ENCODE measurements at places on chromosomes 1 and 21.

DNA sequence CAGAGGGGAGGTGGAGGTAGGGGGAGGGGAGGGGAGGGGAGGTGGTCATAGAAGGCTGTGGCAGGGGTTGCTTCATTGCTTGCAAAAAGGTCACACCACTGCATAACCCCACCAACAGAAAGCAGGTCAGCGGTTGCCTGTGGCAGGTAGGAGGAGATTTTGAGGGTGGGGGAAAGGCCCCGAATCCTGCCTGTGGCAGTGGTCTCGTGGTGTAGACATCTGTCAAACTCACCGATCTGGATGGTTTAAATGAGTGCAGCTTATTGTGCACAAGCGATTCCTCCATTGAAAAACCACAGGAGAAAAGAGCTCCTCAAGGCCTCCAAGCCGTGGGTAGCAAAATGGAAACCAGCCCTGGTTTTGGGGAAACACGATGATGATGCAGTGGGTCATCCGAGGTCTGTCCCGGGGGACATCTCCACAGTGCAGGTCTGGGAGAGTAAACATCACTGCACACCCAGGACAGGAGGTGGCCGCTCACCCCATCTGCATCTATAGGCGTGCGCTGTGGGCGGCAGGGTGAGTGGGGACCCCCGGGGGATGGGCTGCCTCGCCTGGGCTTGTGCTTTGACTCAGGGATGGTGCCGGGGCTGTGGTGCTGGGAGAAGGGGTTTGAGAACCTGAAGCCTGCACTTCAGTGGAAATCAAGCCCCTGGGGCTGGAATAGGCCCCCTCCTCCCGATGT is 112.3 kb downstream of the CRYAA start:
- DNase-seq, result no peak

GRCh38 chr21:41346758-41347157 is 15.1 kb upstream of the MX2 start:
- no peak for DNase-seq

- peak; percentile 77 for DNase-seq
Observed at GRCh38 chr1:7752512-7753417, 18.3 kb upstream of the VAMP3 start.

GRCh38 chr1:207328004-207328403 is 6.5 kb downstream of the CD55 start:
- DNase-seq, result no peak

- DNase-seq, result no peak
Observed at GRCh38 chr1:86435327-86435726, 11.4 kb downstream of the CLCA2 start.

DNA sequence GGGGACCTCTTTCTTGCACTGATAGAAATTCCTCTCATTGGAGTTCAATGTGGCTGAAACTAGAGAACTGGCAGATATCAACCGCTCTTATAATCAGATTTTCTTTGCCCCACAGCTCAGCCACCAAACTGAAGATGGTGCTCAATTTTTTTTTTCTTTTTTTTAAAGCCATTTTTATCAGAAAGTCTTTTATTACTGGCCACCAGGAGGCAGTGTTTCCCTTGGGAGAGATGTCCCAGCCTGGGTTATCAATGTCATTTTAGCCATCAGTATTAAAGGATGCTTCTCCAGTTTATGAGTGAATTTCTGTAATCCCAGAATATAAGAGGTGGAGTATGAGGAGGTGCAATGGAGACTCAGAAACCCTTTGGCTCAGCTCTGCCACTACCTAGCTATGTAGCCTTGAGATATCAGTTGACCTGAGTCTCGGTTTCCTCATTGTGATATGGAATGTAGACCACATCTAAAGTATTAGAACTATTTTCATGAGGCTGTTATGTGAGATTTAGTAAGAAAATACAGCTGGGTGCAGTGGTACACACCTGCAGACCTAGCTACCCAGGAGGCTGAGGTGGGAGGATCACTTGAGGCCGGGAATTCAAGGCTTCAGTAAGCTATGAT is 27.6 kb downstream of the CD244 start:
- no peak for DNase-seq

- DNase-seq, result no peak
Observed at GRCh38 chr1:9905010-9905409, 5.1 kb downstream of the CTNNBIP1 start.

- DNase-seq, result peak; percentile 99
Observed at GRCh38 chr1:16366722-16367257, at the start of gene SZRD1. TSS of gene SZRD1 (plus strand) at chr1:16367242. CDS start at chr1:16367258, 16 bp downstream.

GRCh38 chr1:245301921-245302320 is 147.1 kb downstream of the KIF26B start:
- DNase-seq, result no peak

DNA sequence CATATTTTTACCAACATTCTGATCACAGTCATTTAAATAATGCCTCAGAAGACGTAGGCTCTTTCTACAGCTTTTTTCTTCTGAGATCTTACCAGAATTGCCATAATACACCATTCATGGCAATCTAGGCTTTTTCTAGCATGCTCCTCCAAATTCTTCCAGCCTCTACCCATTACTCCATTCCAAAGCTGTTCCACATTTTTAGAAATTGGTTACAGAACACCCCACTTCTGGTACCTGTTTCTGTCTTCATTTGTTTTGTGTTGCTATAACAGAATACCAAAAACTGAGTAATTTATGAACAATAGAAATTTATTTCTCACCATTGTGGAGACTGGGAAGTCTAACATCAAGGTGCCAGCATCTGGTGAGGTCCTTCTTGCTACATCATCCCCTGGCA is 385.4 kb downstream of the BRINP2 start:
- no peak for DNase-seq

DNA sequence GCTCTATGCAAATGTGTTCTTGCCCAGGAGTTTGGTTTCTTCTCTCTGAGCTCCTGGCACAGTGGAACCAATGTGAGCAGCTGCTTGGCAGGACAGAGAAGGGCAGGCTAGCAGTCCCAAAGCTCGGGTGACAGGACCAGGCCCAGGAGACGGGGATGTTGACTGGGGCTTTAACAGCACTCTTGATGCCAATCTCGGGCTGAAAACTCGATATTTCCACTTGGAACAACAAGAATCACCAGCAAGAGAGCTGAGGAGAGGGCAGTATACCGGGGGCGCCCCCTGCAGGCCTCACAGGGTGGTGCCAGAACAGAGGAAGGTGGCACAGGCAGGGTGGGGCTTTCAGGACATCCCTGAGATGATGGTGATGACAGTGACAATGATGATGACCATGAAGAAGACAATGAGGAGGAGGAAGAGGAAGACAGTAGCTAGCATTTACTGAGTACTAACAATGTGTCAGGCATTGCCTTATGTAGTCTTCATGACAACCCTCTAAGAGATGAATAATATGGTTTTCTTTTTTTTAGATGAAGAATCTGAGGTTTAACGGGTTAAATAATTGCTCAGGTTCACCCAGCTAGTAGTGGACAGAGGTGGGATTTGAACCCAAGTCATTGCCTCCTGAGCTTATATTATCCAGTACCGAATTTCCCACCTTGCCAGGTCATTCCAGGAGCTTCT is 2.7 kb upstream of the KCNJ9 start:
- DNase-seq, result no peak

- no peak for DNase-seq
Observed at GRCh38 chr1:58732087-58732775, 32.4 kb upstream of the MYSM1 start.

- DNase-seq, result no peak
Observed at GRCh38 chr1:51735746-51736254, 118.9 kb downstream of the OSBPL9 start.

DNA sequence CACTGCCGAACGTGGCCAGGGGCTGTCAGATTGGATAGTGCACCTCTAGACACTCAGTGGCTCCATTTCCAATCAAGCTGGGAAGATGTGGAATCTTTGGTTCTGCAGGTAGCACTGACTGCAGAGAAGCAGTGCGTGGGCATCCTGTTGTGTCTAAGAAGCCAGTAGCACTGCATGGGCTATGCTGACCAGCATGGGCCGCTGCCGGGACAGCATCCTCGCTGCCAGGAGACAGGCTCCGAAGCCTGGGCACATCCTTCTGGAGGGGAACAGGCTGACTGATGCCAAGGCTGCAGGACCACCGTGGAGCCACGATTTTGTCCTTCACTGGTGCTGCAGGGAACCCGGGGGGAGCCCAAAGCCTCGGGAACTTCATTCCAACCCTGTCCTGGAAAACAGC is 649.4 kb downstream of the NPHP4 start:
- no peak for DNase-seq

- DNase-seq, result no peak
Observed at GRCh38 chr21:37371041-37371397, 4.4 kb downstream of the DYRK1A start.

DNA sequence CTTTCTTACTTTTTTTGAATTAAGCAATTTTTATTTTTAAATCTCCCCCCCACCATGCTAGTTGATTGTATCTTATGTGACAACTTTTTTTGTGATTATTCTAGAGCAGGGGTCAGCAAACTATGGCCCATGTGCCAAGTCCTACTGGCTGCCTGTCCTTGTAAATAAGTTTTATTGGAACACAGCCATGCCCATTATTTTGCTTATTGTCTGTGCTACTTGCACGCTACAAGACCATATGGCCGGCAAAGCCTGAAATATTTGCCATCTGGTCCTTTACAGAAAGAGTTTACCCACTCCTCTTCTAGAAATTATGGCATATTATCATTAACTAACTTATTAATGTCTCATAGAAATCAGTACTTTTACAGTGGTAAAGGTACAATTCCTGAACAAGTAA is 51.7 kb downstream of the AK5 start:
- no peak for DNase-seq

- DNase-seq, result no peak
Observed at GRCh38 chr1:116697548-116698243, 30.2 kb upstream of the IGSF3 start.

DNA sequence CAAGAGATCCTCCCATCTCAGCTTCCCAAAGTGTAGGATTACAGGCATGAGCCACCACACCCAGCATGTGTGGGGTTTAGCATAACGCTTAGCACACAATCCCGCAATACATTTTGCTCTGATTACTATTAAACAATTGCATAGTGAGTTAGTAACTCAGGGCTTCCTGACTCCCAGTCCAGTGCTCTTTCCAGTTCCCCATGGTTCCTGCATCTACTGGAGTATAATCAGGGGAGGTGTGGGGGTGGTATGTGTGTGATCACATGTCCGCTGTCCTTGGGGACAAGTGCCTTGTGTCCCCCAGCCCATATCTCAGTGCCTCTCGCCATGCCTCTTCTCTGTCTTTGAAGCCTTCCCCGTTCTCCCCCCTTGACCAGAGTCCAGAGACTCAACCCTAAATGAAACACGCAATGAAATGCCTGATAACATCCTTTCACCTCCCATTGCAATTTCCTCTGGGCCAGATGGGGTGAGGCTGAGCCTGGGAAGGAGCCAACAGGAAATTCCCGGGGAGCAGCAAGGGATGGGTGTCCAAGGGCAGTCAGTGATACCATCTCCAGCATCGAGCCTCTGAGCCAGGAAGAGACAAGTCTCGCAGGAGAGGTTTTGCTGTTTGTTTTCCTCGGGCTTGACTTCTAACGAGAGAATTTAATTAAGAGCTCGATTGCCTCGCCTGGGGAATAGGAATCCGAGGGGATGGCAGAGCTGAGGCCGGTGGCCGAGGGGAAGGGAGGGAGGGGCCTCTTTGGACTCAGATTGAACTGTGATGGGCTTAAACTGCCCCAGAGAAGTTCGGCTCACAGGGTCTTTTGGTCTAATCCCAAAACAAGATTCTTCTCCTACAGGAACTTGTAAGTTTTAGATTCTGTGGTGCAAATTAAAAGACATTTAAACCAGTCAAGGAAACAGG is 7.7 kb upstream of the HTR1D start:
- DNase-seq, result no peak

GRCh38 chr1:24201941-24202440 is 14.9 kb upstream of the IFNLR1 start:
- DNase-seq, result peak; percentile 83

DNA sequence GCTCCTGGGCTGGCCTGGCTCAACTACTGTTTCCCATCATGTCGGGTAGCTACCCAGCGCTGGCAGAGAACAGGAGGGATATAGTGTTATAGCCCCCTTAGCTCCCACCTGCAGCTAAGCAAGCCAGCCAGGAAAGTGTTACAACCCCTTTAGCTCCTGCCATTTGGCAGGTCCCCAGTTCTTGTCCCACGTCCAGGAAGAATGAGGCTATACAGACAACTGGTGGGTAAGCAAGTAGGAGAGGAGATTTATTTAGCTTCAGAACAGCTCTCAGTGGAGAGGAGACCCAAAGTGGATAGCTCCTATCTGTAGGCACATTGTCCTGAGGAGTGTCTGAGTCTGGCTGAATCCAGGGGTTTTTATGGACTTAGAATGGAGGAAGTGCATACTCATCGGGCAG is 741.1 kb upstream of the B3GALT2 start:
- no peak for DNase-seq

DNA sequence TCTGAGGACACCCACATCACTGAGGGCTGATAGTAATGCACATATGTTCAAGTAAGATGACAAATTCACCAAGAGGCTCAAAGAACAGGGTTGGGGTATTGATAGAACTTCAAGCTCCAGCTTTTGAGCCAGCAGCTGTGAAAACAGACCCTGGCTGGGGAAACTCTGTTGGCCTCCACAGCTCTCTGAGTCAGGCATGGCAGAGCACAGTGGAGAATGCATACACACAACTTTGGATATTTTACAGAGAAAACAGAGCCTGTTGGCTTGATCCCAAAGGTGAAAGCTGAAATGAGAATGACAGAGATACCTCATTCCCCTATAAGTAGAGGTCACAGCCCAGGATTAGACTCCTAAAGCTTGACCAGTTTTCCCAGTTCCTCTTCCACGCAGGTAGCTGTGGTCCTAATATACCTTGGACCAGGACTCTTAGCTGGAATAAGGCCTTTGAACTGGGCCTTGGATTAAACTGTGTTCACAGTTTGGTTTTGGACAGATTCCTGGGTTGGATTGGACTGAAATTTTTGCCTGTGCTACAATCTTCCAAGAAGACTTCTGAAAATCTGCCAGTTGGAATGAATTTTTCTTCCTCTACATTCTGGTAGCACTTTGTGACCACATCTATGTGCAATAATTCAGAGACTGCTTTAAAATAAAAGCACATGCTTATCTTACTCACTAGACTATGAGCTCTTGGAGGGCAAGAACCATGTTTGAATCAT is 101.6 kb upstream of the HMGB4 start:
- peak; percentile 65 for DNase-seq

GRCh38 chr1:227729144-227729880 is 5.8 kb downstream of the JMJD4 start:
- no peak for DNase-seq

DNA sequence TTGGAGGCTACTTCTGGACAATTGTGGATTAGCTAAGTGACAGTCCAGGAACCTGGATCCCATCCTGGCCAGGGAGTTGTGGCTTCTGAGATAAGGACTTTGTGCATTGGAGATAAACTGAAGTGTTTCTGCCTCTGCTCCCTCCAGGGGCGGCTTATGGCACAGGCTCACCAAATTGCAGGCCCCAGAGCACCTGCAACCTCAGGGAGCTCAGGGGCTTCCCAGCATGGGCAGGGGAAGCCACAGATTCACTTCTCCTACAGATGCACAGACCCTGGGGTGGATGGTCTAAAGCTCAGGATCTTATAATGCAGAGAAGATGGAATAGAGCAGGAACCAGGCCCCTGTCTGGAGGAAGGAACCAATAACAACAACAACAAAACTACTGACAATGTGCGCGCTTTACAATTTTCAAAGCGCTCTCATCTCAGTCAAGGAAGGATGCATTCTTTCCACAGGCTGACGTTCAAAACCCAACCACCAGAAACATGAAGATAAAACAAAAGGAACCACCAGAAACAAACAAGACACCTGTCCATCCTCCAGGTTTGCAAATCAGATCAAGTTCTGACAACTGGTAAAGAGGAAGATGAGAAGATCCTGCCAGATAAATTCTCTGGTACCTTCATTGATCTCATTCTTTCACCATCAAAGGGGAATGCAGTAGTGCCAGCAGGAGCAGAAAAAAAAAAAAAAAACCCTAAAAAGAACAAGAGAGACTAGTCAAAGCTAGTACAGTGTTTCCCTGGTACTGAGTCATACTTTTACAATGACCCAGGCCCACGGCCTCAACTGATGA is 121.0 kb upstream of the IRF2BP2 start:
- no peak for DNase-seq

All from right forelimb (tissue), 1 donor.